ENCODE measurements at places on chromosomes 1 and 21. TPM values are rescaled to one million over a fixed set of nuclear protein-coding genes. Genes with fewer than 3 reads are reported as not detected.

The CACNA1S gene
- not detected for total RNA-seq

The BATF3 gene
- total RNA-seq, result 1.1 TPM

The C1orf116 gene
- not detected for total RNA-seq

The ADAM30 gene
- not detected for total RNA-seq

The CD1C gene
- total RNA-seq, result not detected
